ENCODE measurements at places on chromosomes 5 and 9.
A peak's percentile ranks its signal among the peaks of the same experiment; 100 is the strongest.

DNA sequence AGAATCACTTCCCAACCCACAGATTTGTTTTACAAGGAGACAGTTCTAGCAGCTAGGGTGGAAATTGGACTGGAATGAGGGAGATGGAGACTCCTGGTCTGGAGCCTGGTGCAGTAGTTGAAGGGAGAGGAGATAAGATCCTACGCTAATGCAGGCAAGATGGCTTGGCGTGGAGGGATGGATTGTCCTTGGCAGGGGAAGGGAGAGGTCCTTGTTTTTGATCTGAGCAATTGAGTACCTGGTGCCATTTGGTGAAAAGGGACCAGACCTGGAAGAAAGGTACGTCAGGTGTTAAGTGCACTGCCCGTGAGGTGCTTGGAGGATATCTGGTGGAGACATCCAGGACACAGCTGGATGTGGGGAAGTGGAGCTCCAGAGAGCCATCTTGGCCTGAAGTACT lies 35.7 kb downstream of the ANGPTL2 start:
- no peak for DNase-seq

DNA sequence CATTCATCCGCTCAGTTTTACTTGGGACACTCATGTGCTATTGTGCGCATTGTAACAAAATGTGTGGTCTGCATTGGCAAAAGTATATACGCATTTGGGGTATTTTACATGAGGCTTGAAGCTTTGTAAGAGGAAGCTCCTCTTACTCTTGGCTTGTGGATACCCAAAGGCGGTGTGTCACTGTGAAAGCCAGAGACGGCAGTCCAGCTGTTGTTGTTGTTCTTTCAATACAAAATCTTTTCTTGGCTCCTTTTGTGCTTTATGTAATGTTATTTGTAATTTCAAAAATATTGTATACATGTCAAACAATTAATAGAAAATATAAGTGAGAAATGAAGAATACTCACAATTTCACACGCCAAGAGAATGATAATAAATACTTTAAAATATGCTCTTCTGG lies 128.3 kb upstream of the MOCS2 start:
- DNase-seq = no peak

GRCh38 chr5:9201761-9202160 lies 344.1 kb downstream of the SEMA5A start:
- no peak for DNase-seq

DNA sequence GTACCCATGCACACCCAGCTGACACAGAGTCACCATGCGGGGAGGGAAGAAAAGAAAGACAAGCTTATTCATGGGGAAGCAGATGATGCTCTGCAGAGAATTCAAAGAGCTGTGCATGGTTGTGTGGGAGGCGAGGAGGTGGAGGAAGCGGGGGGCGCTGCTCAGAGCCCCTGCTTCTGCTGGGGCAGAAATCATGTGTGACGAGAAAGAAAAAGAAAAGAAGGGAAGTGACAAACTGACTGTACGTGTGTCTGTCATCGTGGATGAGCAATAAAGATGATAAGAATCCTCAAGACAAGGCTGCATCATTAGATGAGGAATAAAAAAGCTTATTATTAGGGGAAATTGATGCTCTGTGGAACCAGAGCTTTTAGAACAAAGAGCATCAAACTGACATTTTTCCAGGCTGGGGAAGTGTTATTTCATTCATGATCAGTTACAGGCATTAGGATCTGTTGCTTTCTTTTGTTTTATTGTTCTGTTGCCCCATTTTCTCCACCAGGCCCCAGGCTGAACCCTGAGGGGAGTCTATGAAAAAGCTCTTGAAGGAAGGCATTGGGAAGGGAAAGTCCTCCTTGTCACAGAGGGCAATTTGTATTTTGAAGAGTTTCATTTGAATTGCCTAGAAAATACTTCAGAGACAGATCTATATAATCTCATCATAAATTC lies 20.3 kb upstream of the SH3RF2 start:
- no peak for DNase-seq

DNA sequence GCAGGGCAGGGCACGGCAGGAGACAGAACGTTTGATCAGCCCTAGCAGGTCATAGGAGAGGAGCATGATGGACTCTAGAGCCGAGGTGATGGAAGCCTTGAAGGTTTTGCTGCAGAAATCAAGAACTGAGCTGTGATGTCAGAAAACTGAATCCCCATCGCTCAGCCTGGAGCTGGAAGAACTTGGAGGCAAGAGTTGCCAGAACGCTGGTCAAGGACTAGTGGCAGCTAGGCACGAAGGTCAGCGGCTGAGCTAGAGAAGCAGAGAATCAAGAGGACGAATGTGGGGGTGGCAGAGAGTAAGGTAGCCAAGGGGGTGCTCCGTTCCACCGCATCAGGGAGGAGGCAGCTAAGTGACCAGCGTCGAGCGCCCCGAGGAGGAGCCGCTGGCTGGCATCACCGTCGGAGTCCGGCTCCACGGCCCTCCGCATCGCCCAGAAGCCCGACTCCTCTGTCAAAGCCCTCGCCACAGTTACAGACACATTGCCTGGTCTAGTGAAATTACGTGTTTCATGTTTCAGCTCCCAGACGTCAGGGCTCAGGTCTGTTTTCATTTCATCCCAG lies 1.2 kb upstream of the GALNT10 start:
- DNase-seq = no peak

DNA sequence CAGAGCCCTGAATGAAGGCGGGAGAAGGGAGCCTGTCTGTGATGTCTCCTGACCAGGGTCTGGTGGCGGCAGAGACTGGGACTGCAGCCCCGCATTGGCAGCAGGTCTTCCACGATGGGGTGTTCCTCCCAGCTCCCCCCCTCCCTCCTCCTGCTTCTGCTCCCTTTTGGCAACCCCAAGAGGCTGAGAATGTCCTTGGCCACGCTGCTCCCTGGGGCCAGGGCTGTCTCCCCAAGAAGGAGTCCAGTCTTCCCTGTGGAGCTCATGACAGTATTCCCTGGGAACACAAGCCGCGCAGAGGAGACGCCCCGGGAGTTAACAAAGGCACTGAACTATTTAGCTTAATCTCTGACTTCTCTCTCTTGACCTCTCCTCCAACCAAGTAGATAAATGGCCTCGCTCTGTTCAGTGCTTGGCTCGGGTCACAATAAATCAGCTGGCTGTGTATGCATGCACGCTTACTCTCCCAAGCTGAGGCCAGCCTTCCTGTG lies 84.0 kb upstream of the NEURL1B start:
- no peak for DNase-seq

GRCh38 chr5:147391781-147392180 lies 118.1 kb downstream of the DPYSL3 start:
- no peak for DNase-seq

GRCh38 chr9:114776683-114777399 lies 29.0 kb downstream of the TNFSF15 start:
- no peak for DNase-seq

- no peak for DNase-seq
These were observed 288.7 kb downstream of the FANCC start for GRCh38 chr9:95028853-95029219.

- no peak for DNase-seq
These were observed 136.0 kb downstream of the SCAMP1 start for GRCh38 chr5:78496373-78496772.

- peak; percentile 56 for DNase-seq
These were observed 26.2 kb upstream of the SPTLC1 start for GRCh38 chr9:92141144-92142129.

DNA sequence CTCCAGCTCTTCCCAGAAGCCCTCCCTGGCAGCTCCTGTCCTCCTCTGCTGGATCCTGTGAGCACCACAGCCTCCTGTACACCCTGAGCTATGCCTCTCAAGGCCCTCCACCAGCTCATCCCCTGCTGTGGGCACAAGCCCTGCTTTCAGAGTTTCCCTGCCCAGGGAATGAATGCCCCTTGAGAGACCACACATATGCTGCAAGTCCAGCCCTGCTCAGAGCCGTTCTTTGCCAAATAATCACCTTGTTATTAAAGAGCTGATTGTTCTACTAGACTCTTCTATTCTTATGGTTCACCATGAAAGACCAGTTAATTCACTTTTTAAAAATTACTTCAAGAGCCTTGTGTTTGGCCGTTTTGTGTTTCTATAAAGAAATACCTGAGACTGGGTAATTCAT lies 121.5 kb downstream of the MVB12B start:
- DNase-seq = no peak

DNA sequence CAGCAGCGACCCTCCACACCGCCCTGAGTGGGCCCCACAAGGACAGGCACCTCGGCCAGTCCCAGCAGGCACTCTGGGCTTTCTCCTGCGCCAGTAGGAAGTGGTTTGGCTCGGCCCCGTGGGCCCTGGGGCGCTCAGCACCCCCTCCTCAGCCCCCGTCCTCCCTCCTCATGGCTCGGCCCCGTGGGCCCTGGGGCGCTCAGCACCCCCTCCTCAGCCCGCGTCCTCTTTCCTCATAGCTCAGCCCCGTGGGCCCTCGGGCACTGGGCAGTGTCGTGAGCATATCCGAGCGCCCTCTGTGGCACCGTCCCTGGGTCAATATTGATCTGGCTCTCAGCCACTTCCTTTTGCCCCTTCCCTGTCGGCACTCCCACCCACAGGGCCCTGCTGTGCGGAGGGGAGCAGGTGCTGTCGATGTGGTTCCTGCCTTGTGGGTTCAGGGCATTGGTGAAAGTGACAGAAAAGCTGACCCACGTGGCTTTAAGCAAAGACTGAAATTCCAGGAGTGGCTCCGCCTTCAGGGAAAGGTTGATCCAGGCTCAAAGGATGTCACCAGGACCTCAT lies 5.5 kb upstream of the SCGB3A1 start:
- no peak for DNase-seq

- no peak for DNase-seq
These were observed 99.8 kb downstream of the ARRDC3 start for GRCh38 chr5:91283326-91283725.

- DNase-seq = no peak
These were observed 63.7 kb upstream of the RUFY1 start for GRCh38 chr5:179486596-179487051.

GRCh38 chr9:137486545-137487453 lies 27.7 kb upstream of the NSMF start:
- DNase-seq = no peak

GRCh38 chr9:69877852-69878514 lies 57.4 kb downstream of the CFAP95 start:
- DNase-seq = no peak

DNA sequence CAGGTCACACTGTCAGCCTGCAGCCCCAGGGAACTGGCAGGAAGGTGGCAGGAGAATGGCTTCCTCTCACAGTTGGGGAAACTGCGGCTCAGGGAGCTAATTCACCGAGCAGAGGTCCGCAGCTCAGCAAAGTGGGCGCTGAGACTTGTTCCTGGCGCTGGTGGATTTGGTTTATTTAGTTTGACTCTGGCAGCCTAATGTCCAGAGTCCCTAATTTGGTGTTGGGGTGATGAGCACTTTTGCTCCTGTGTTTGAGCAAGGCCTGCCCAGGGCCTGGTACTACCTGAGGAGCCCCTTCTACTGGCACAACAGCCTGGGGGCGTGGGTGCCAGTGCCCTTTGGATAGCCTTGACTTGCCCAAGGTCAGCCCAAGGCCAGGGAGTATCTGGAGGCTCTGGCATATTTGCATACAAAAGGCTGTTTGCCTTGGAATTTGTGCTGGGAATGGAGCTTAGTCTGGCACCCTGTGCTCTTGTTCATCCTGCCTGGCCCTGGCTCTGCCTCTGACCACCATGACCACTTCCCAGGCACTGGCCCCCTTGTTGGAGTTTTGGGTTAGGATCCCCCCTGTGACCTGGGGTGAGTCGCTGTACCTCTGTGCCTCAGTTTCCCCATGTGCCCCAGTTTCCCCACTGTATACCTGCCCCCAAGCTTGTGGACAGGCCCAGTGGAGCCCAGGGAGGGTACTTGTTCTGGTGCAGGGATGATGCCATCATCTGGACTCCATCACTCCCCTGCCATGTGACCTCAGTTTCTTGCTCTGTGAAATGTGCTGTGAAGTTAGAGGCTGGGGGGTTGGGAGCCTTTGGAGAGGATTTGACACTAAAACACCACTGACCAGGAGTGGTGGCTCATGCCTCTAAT lies 1.4 kb downstream of the SUSD3 start:
- no peak for DNase-seq

DNA sequence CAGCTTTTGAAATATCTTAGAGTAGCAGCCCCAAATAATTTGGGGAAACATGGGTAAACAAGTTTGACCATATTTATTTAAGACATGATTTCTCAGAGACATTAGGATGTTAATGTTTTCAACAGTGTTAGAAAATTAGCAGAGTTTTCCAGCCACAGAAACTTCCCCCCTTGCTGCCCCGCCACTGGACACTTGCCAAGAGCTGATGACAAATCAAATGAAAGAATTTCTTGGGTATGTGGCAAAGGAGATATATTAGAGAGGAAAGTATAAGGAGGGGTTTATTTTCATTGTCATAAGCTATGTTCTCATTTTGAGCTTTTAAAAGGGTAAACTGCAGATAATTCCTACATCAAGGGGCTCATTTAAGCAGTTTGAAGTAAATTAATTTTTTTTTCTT lies 15.9 kb downstream of the GABRA1 start:
- DNase-seq = no peak

DNA sequence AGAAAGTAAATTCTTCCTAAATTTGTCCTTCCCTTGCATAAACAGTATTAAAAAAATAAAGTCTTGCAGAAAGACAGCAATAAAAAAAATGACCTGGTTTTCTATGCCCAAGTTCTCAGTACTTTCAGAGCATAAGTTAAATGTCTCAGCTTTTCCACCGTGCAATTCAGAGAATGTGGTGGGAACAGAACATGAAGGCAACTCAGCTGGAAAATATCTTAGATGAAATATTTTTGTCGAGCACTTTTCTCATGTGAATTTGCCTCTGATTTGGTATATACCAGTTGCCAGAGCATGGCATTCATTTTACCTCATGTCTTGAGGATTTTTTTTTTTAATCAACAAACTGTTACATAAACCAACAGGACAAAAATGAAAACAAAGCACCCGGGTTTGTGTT lies 176.1 kb downstream of the CETN3 start:
- no peak for DNase-seq

DNA sequence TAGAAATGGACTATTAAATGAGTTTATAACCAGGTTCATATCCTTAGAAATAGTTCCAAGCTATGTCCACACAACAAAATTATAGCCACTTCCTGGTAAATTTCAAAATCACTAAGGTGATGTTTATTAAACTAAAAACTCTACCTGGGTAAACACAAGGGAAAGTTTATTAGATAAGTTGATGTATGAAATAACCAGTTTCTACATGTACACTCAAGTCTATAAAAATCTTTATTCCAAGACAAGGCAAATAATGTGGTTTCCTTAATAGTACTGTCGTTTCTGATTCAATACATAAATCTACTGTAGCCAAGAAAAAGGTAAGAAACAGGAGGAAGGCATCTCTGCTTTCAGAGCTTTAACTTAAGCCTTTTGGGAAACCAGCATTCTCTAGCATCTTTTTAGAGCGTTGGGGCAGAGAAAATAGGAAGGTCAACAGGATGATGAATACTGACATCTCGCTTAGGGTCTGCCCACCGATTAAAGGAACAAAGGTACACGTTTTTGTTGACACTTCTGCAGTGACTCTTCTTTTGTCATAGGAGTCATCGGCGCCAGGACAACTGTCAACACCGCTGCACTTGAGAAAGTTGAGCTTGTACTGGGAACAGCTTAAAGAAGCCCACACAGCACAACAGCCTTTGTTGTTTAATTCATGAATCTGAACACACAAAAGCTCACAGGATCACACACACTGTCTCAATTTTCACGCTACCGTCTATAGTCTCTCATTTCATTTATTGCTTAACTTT lies 513.6 kb downstream of the SLCO4C1 start:
- DNase-seq = no peak

GRCh38 chr9:125240649-125240999 lies 519 bp downstream of the HSPA5 start:
- DNase-seq = no peak

- no peak for DNase-seq
These were observed 104.6 kb upstream of the GPBP1 start for GRCh38 chr5:57069115-57069835.

GRCh38 chr5:1285883-1286291 lies 9.0 kb downstream of the TERT start:
- DNase-seq = no peak

GRCh38 chr5:133440467-133441115 lies 171.8 kb downstream of the FSTL4 start:
- DNase-seq = no peak

All from right hindlimb (tissue), 1 donor.